Stimulated activated CD8-positive, alpha-beta memory T cell treated with anti-CD3 and anti-CD28 coated beads, Interleukin-15, amount 100 ng/mL, for 4 hours (primary cell): ENCODE measurements at places on chromosomes 7 and 10.

GRCh38 chr7:135190703-135191102 lies 20.2 kb upstream of the CYREN start:
- DNase-seq: no peak

- DNase-seq: no peak
Measured at GRCh38 chr10:94443047-94443446, 40.7 kb downstream of the TBC1D12 start.

DNA sequence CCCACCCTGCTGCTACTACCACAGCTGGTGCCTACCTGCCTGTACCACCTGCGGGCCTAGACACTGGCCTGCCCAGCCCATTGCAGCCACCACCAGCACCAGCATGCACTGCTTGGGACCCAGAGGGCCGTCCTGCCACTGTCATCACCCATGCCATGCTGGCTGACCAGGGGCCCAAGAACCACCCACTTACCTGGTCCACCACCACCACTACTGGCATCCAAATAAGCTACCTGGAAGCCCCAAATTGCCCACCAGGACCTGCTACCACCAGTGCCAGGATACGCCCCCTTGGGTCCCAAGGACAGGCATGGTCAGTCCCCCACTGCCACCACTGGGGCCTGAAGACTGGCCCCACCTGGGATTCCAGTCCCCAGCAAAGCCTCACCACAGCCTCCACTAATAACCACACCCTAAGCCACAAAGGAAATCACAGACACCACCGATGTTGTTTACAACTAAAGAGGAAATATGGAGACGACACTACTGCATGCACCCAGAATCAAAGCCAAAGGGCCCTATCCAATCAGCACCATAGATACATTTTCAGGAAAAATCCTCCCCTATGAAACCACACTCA lies 70.5 kb upstream of the DIP2C start:
- no peak for DNase-seq

DNA sequence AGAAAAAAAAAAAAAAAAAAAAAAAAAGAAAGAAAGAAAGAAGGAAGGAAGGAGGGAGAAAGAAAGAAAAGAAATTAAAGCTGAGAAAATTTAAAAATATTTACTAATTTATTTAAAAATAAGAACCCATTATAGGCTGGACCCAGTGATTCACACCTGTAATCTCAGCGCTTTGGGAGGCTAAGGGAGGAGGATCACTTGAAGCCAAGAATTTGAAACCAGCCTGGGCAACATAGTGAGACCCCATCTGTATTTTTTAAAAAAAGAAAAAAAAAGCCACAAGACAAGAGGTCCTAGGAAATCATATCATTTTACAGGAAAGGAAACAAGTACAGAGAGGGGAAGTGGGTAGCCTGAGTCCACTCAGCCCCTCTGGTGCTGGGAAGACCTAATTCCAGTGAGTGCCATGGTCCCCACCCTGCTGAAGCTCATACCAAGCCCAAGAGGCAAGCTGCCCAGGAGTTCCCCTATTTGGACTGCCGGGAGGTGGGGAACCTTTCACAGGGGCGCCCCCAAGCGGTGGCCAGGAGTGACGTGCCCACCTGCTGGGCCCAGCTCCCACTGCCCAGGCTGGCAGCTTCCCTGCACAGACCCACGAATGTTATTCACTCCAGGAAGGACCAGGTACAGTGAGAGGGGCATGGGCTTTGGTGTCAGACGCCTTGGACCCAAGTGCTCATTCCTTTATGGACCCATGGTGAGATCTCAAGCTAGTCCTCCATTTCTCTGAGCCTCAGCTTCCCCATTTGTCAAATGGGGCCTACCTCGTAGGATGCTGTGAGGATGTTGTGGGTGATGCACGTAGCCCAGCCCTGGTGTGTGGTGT lies 133.6 kb downstream of the ZMIZ1 start:
- no peak for DNase-seq

DNA sequence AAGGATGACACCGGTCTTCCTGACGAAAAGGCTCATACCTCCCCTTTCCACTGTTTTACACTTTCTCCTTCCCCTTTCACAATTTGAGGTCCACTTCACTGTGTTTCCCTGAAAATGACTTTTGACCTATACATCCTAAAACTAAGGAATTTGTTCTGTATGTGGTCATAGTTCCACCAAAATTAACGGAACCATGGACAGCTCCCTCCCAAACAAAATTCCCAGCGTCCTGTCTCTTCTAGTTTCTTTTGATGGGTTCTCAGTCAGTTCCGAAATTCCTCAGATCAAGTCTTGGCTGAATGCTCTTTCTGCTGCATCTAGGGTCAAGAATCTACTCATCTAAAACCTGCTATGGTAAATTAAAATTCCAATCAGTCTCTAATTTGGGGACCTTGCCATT lies 1191.9 kb downstream of the CNTNAP2 start:
- DNase-seq: no peak

DNA sequence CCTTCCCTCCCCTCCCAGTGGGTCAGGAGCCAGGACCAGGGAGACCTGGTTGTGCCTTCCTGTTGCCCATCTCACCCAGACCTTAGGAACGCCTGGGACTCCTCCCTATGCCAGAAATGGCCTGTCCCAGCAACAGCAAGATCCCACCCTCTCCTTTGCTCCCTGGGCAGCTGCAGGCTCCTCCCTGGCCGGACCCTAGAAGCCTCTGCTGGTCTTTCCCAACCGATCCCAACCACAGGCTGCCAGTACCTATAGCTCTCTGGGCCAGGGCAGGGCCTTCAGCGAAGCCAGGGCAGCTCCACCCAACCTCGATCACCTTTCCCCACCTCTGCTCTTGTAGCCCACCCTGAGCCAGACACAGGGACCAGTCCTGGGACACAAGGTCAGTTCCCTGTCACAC lies 21.9 kb downstream of the LDB3 start:
- no peak for DNase-seq

DNA sequence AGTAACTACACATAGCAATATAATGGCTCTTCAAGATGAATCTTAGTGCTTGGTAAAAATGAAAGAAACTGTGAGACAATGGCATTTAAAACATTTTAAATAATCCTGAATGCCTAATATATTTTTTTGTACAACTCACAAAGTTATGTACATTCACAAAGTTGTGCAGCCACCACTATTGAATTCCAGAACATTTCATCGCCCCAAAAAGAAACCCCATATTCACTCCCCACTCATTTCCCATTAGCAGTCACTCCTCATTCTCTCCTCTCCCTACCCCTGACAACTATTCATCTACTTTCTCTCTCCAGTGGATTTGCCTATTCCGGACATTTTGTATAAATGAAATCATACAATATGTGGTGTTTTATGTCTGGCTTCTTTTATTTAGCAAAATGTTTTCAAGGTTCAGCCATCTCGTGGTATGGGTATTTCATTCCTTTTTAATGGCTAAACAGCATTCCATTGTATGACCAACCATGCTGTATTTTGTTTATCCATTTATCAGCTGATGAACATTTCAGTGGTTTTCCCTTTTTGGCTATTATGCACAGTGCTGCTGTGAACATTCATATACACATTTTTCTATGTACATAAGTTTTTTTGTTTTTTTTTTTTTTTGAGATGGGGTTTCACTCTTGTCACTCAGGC lies 34.7 kb downstream of the ENTPD7 start:
- no peak for DNase-seq

- DNase-seq: no peak
Measured at GRCh38 chr7:5624386-5625365, 156.8 kb downstream of the RNF216 start.

DNA sequence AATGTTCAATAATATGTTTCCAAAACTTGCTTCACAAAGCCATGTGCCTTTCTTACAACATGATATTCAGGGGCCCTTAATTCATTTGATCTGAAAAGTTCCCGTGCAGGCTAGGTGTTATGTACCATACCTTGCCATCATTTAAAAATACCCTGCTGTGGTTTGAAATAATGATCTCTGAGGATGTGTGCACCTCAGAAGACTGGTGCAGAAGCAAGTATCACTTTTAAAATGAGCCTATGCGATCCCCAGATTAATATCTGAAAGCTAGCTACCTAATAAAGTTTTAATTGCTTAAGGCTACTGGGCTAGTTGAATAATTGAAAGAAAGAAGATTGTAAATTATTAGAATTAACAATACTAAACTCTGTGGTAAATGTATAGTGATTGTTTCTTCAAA lies 262.4 kb downstream of the CDK14 start:
- no peak for DNase-seq

GRCh38 chr7:132080967-132081668 lies 495.2 kb downstream of the PLXNA4 start:
- no peak for DNase-seq

DNA sequence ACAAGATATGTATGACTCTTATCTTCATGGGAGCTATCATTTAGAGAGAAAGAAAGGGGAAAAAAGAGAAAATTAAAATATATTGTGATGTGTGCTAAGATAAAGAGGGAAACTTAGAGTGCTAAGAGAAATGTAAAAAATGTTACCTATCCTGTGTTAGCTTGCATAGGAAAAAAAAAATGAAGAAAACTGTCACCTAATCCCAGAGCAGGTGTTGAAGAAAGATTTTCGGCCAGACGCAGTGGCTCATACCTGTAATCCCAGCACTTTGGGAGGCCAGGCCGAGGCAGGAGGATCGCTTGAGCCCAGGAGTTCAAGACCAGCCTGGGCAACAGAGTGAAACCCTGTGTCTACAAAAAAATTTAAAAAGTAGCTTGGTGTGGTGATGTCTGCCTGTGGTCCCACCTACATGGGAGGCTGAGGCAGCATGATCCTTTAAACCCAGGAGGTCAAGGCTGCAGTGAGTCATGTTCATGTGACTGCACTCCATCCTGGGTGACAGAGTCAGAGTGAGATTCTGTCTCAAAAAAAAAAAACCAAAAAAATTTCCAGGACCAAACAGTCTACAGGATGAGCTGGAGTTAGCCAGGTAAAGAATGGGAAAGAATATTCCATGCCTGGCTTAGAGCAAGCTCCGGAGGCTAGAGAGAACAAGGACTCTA lies 2.4 kb upstream of the MKLN1 start:
- no peak for DNase-seq

- DNase-seq: no peak
Measured at GRCh38 chr10:121332829-121333765, 265.1 kb downstream of the FGFR2 start.

GRCh38 chr10:69242852-69243212 lies 22.7 kb downstream of the HKDC1 start:
- DNase-seq: no peak

- no peak for DNase-seq
Measured at GRCh38 chr10:3886191-3886590, 101.2 kb upstream of the KLF6 start.

GRCh38 chr10:43166880-43167497 lies 28.7 kb downstream of the CSGALNACT2 start:
- DNase-seq: no peak

- no peak for DNase-seq
Measured at GRCh38 chr7:40586197-40586596, 451.4 kb downstream of the SUGCT start.

- no peak for DNase-seq
Measured at GRCh38 chr10:93434991-93435491, 47.1 kb downstream of the MYOF start.

GRCh38 chr10:1567742-1568495 lies 169.4 kb downstream of the ADARB2 start:
- no peak for DNase-seq
